Hepatic stellate cell (primary cell): ENCODE measurements at places on chromosomes 3 and 15.

GRCh38 chr3:100030346-100030745, 84.0 kb downstream of the FILIP1L start:
- DNase-seq, result no peak

DNA sequence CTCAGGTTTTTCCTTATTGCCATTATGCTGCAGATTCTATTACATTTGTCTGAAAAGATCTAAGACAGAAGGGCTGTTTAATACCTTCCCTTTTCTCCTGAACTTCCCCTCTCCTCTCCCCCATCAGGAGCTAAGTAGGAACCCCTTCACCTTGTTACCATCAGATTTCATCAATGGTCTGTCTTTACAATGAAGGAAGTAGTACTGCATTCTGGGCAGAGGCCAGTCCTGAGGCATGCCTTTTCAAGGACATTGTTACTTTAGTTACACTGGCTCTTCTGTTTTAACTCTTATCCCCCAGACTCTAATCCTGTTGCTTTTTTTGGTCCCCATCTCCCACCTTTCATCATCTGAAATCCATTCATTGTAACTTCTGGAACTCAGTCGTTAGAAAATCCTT, 8.1 kb downstream of the CTNNB1 start:
- DNase-seq, result no peak

DNA sequence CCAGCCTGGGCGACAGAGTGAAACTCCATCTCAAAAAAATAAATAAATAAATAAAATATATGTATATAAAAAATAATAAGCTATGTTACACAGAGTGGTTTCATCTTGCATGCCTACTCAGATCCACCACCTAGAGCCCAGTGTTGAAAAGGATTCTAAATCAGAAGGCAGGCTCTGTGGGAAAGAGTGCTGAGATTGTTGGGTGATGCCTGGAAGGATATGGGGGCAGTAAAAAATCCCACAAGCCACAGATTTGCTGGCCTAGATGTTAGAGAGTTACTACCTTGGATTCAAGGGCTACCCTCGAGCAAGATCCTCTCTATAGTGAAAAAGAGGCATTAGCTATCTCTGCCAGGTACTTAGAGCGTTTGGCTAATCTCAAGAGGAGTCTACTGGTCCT, 144.3 kb downstream of the STAC start:
- no peak for DNase-seq

GRCh38 chr3:88189361-88189810, 39.6 kb downstream of the C3orf38 start:
- DNase-seq, result no peak

GRCh38 chr15:77714555-77714954, 81.8 kb upstream of the LINGO1 start:
- no peak for DNase-seq

DNA sequence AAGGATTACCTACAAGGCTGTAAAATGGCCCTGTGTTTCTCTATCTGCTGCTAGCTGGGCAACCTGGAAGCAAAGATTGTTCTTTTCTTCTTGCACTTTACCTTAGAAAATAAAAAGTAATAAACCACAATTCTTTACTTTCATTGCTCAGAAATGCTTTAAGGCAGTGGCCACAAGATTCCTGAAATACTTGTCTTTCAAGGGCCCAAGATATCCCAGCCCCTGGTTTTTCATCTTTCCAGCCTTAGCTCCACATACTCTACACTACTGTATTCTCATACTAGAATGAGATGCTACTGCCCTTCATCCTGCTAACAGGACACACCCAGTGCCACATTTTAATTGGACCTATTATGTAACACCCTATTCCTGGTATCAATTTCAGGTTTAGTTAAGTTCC, 78.9 kb downstream of the GTF2E1 start:
- no peak for DNase-seq
